ENCODE measurements at places on chromosomes 11 and 22.
A peak's percentile ranks its signal among the peaks of the same experiment; 100 is the strongest.

GRCh38 chr11:76140912-76141574, 65.3 kb downstream of the WNT11 start:
- no peak for DNase-seq

DNA sequence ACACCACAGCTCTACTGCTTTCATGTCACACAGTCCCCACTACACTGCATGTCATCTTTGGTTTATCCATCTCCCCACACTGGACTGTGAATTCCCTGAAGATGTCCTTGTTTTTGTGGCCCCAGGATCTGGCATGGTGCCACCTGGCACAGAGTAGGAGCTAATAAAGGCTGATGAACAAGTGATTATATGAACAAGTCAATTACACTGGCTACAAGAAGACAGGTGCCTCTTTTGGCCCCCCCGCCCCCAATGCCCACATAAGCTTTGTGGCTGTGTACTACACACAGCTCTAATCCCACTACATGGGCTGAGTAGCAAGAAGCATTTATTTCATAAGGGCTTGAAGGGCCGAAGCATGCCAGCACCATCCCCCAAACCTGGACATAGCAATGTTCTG, 24.7 kb downstream of the PLEKHA7 start:
- no peak for DNase-seq

DNA sequence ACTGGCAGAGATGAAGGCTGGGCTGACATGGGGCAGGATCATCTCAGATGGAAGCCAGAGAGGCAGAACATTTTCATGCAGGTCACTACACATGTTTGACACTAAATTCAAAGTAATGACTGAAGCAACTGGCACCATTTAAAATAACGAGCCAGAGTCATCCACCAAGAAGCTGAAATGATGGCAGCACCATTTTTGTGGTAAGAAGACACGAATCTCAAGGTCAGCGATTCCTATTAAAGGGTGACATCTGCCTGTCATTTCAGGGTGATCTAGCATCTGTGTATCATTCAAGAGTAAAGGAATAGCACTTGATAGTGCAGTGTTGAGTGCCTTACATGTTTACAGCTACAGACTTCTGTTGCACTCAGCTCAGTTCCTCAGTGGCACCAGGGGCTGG, 113.4 kb upstream of the C11orf87 start:
- DNase-seq = no peak

DNA sequence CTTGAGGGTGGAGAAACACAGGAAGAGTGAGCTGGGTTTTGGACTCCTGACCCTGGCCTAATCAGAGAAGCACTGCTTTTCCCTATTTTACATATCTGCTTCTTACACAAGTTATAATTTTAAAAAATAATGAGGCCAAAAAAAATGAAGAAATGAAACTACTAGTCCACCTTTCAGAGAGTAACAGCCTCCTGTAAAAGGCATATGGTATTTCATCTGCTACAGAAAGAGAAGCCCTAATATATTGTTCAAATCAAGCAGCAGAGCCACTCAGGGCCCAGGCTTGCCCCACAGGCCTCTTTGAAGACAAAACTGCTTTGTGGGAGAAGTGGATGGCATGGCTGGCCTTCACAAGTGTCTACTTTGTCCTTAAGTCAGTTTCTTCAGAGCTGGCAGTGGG, 10.0 kb downstream of the DIXDC1 start:
- DNase-seq = no peak

DNA sequence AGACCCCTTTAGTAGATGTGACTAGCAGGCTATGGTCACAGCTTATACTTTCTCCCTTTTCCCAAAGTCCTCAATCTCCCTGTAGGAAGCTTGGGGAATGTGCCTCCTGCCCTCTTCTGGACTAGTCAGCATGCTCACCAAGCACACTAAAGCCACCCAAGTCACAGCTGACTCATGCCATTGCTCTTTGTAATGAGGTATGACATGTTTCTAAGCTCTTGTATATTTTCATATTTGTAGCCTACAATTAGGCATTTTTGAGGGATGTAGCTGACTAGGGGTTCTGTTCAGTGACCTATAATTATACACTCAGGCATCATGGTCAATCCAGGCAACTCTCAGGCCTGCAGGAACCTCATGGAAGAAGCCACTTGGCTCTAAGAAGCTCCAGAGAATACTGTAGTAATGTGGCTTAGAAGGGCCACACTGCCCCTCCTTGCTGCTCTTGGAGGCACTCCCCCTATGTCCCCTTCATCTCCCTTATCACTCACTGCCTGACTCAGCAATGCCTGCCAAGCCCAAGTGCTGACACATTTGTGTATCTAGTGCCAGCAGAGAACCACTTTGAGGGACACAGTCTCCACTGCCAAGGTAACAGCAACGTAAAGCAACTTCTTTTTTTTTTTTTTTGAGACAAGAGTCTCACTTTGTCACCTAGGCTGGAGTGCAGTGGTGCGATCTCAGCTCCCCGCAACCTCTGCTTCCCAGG, 86.2 kb downstream of the RPL27A start:
- DNase-seq = peak; percentile 84
